ENCODE measurements at places on chromosomes 2 and 18. TPM values are rescaled to one million over a fixed set of nuclear protein-coding genes. Genes with fewer than 3 reads are reported as not detected.

The FAM98A gene
- 39.2 TPM for total RNA-seq

The ZC3H8 gene
- total RNA-seq, result 5.0 TPM

The LYPD6 gene
- total RNA-seq, result 0.13 TPM

The DSG1 gene
- not detected for total RNA-seq

The AQP4 gene
- total RNA-seq, result not detected

The FIGLA gene
- not detected for total RNA-seq

The HS1BP3 gene
- 23.9 TPM for total RNA-seq

The OTX1 gene
- not detected for total RNA-seq

The MALL gene
- total RNA-seq, result 44.5 TPM

Data from aortic smooth muscle cell (primary cell).